ENCODE measurements at places on chromosomes 3 and 15.

DNA sequence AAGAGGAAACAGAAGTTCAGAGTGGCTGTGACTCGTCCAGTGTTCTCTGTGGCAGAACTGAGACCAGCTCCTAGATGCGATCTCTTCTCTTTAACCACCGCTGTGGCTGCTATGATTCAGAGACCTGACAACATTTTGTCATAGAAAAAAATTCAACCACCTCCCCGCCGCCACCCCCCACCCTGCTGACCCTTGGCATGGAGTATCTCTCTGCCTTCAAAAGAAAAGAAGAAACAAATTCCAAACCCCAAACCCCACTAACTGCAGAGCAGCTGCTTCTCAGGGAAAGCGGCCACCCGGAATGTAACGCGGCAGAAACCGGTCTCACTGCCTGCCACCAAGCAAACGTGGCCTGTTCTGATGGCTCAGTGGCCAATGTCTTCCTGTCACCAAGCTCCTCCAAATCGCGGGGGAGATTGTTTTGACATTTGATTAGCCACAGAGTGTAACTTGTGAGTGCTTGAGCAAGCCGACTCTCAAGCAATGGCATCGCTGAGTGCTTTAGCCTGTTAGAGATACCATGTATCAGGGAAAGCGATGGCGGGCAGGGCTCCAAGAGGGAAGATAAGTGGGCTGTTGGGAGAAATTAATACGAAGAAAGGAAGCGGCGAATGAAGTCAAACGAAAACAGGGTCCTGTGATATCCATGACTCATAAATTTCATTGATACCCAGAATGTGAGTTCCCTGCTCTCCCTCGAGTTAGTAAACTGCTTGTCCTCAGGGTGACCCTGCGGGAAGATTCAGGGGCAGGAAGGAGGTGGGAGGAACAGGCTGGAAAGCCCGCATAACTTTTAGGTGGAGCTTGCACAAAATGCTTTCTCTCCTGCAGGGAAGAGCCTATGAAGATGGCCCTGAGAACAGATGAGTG lies 44.8 kb upstream of the TLE3 start:
- DNase-seq = no peak

- DNase-seq = no peak
Measured at GRCh38 chr3:14609941-14610340, 41.6 kb upstream of the CCDC174 start.

GRCh38 chr3:170360916-170361315 lies 3.4 kb downstream of the SKIL start:
- no peak for DNase-seq

- no peak for DNase-seq
Measured at GRCh38 chr3:61650276-61650675, 88.9 kb downstream of the PTPRG start.

GRCh38 chr3:125638799-125639198 lies 43.5 kb upstream of the OSBPL11 start:
- no peak for DNase-seq

GRCh38 chr3:134342259-134342658 lies 32.0 kb downstream of the AMOTL2 start:
- DNase-seq = no peak

DNA sequence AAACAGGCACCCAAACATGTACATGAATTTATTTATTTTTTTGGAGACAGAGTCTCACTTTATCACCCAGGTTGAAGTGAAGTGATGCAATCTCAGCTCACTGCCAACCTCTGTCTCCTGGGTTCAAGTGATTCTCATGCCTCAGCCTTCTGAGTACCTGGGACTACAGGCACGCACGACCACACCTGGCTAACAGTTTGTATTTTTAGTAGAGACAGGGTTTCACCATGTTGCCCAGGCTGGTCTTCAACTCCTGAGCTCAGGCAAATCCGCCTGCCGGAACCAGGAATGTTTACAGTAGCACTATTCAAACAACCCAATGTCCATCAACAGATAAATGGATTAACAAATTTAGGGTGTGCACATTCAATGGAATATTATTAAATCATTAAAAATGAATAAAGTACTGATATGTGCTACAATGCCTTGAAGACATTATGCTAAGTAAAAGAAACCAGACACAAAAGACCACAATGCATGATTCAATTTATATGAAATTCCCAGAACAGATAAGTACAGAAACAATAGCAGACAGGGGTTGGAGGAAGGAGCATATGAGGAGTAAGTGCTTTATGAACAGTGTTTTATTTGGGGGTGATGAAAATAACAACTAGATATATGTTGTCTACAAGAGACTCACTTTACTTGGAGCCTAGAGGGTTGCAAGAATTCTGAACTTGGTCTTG lies 1.3 kb downstream of the LEO1 start:
- DNase-seq = no peak

DNA sequence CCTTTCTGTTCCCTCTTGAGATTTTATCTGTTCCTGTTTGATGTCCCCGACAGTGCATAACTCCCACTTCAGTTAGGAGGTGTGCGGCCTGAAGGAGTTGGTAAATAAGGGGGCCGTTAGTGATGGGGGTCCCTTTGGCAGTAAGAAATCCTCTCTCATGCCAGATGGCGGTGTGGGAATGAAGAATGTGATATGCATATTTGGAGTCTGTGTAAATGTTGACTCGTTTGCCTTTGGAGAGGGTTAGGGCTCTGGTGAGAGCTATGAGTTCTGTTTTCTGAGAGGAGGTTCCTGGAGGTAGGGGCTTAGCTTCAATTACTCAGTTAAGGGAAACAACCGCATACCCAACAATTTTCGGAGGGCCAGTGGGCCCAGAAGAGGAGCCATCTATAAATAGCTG lies 38.8 kb upstream of the RNF7 start:
- DNase-seq = no peak

DNA sequence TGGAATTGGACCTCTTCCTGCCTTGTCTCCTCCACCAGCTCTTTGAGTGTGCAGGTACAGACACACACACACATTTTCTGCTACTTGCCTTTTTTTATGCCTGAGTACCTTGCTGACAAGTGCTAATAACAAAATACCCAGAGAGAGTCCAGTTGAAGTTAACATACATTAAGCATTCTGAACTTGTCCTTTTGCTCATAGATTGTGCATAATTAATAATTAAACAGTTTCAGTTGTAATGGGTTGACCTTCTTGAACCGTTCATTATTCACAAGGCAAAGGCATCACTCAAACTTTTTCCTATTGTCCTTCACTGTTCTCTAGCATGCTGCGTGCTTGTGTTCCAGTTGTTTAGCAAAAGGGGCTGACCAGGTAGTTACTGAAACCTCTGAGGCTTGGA lies 59.6 kb upstream of the SKOR1 start:
- no peak for DNase-seq

DNA sequence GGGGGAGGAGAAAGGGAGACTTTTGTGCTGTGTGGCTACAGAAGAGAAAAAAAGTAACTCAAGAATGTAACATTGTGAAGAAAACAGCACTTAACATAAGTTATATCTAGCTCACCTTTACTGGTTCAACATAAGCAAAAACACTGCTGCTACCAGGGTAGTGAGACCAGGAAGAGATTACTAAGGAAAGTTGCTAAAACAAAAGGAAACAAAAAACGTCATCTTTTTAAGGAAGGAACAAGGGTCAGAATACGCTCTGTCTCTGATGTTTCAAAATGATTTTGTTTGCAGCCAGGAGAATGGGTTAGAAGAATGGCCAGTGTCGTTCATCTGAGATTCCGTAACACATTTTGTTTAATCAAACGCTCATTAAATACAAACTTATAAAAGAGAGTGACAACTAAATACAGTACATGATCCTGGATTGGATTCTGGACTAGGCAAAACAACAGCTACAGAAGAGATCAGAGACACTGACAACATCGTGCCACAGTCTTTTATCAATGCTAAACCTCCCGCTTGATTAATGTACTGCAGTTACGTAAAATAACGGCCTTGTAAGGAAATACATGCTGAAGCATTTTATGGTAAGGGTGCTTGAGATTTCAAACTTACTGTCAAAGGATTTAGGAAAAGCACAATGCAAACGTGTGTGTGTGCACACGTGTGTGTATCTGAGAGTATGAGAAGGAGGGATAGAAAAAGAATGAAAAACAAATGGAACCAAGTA lies 67.7 kb downstream of the FOXP1 start:
- DNase-seq = no peak

- no peak for DNase-seq
Measured at GRCh38 chr3:59758672-59759071, 708.8 kb upstream of the CFAP20DC start.

- DNase-seq = no peak
Measured at GRCh38 chr3:23325466-23326065, 122.4 kb downstream of the UBE2E2 start.

GRCh38 chr3:63661242-63661641 lies 8.8 kb downstream of the SNTN start:
- DNase-seq = no peak

- DNase-seq = no peak
Measured at GRCh38 chr15:57777003-57777402, 70.5 kb downstream of the POLR2M start.

DNA sequence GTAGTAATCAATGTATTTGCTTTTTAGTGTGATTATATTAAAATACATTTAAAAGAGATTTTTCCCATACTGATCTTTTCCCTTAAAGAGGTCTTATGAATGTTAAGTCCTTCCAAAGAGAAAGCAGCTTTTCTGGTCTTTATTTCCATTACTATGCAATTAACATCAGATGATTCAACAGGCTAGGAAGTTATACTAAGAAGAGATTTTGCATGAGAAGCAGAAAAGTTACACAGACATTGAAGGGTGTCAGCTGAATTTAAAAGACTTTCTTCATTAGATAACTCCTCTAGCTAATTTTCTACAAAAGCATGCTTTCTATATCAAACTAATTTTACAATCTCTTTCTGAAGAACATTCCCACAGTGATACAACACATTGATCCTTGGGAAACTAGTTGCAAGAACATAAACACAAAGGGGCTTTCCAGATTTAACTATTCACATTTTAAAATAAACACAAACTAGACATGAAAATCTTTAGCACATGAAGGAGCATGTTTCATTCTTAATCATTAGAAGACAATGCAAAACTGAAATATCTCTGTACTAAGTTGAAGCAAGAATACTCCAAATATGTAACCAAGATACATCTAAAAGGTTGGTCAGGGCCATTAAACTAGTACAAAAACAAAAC lies 965.8 kb downstream of the ROBO1 start:
- no peak for DNase-seq

- DNase-seq = no peak
Measured at GRCh38 chr3:169072494-169072893, 591.0 kb downstream of the MECOM start.

DNA sequence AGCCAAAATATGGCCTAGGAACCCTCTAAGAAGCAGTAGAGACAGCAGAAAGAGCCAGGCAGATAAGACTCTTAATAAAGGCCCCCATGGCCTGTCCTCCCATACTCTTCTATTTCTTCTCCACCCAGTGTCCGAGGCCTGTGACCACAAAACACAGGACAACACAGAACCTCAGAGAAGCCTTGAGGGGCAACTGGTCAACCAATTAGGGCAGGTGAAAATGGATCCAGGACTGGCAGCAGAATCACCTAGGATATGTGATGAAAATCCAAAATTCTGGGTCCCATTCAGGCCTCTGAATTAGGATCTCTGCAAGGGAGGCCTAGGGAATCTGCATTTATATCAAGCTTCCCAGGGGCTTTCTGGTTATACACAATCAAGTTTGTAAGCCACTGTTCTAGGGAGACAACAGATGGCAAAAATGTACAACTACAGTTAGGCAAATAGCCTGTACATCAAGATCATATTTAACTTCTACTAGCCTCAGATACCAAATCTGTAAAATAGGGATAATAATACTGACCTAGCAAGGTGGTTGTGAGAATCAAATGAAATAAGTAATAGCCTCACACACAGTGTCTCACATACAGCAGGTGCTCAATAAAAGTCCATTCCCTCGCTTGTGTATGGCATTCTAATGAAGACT lies 10.4 kb downstream of the RAB27A start:
- no peak for DNase-seq

- no peak for DNase-seq
Measured at GRCh38 chr3:189057369-189057768, 114.4 kb upstream of the TPRG1 start.

DNA sequence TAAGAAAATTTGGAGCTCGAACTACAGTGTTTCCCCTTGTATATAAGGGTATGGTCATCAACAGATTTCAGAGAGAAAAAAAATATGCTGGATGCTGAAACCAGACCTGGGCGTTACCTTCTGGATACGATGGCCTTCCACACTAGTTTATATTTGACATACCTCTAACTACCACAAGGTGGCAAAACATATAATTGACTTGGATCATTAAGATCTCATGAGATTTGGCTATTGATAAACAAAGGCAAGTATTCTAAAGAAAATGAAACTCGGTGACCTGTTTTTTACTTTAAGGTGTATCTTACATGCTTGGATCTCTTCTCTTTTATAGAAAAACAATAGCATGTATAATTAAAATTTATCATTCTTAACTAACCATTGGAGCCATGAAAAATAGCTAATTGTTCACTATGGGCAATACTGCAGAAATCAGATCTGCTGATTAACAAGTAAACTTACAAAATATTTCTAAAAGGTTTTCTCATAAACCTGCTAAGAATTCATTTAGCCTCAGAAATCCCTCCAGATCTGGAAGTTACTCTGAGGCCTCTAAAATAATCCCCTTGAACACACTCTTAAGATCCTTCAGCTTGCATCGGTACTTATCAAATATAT lies 300.6 kb upstream of the KCNH8 start:
- DNase-seq = no peak

- DNase-seq = no peak
Measured at GRCh38 chr3:45616158-45616557, 21.6 kb downstream of the LIMD1 start.

- DNase-seq = no peak
Measured at GRCh38 chr3:60952055-60952454, 299.2 kb downstream of the FHIT start.

DNA sequence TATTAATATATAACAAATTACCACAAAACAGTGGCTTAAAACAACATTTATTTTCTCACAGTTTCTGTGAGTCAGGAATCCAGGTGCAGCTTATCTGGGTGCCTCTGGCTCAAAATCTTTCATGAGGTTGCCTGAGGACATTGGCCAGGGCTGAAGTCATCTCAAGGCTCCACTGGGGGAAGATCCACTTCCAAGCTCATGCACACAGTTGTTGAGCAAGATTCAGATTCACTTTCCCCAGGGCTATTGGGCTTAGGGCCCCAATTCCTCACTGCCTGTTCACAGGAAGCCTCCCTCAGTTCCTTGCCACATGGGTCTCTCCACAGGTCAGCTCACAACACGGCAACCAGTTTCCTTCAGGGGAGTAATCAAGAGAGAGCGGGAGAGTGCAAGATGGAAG lies 35.0 kb downstream of the RFTN1 start:
- no peak for DNase-seq

GRCh38 chr15:51879555-51879954 lies 50.1 kb downstream of the TMOD3 start:
- DNase-seq = no peak

DNA sequence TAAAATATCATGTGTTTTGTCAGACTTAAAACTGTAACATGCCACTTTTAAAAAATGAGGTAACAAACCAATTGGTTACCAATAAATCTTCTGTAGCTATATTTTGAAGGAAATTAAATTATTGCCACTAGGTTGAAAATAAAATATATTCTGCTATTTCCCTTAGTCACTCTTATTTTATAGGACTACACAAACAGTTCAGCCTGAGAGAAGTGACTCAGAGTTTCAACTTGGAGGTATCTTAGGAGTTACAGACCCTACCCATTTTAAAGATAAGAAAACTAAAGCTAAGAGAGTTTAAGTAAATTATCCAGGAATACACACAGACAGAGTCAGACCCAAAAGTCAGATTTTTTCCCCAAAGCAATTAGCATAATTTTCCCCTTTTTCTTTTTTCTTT lies 65.1 kb downstream of the PIK3CB start:
- DNase-seq = no peak

GRCh38 chr3:2506776-2507175 lies 408.1 kb downstream of the CNTN4 start:
- no peak for DNase-seq

- no peak for DNase-seq
Measured at GRCh38 chr3:183626877-183627594, 8.4 kb upstream of the KLHL24 start.

Measured in neural crest cell (in vitro differentiated cells).